CD4-positive, CD25-positive, alpha-beta regulatory T cell (primary cell): ENCODE measurements at places on chromosomes 16 and 17. TPM values are rescaled to one million over a fixed set of nuclear protein-coding genes. Genes with fewer than 3 reads are reported as not detected.

DNA sequence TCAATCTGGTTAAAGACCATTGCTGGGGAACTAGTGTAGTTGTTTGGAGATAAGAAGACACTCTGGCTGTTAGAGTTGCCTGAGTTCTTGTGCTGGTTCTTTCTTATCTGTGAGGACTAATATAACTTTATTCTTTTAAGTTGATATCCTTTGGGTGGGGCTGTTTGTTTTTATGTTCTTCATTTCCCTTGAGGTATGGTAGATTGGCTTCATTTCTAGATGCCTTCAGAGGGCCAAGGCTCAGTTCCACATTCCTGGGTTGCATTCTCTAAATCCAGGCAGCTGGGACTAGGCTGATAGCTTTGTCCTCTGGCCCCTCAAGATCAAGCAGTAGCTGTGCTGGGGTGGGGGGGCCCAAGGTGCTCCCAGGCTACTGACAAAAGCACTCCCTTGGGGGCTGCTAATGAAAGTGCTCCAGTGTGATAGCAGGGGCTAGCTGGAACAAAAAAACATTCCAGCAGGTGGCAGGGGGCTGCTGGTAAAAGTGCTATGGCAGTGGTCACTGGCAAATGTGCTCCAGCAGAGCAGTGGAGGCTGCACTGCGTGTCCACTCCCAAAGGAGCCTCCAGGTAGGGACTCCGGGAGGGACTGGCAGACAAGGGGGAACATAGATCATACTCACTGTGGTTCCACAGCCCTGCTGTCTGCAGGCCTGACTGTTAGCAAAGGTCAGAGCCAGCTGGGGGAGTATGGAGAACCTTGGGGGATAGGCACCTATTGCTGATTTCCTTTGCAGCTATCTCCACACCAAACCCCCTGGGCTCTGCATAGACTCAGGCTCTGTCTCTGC lies 45.9 kb upstream of the KCNJ16 start:
- no peak for DNase-seq

GRCh38 chr17:42647778-42648177 lies 11.3 kb upstream of the TUBG2 start:
- DNase-seq = no peak

GRCh38 chr16:15644267-15644961 lies 1.5 kb upstream of the MARF1 start:
- no peak for DNase-seq

The HSPB9 gene
- polyA plus RNA-seq = 0.28 TPM

The ZNF423 gene
- not detected for polyA plus RNA-seq
